SHP77 treated with DMSO at 0.1 percent for 48 hours (cell line): ENCODE measurements at places on chromosomes 7 and 10.

DNA sequence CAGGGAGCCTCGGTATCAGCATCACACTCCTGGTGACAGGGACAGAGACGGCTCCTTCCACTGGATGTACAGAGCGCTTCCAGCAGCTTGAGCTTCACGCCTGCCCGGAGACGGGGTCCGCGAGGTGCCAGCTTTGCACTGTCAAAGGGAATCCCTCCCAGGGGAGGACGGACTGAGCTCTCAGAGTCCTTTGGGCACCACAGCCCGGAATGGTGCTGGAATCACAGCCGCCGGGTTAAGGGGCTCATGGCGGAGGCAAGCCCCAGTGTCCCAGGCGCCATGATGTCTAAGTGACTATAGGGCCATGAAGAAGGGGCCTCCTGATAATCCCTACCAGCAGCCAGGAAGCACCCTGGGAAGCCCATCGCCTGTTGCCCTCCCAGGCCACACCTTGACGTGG is 41.4 kb downstream of the PTPRN2 start:
- no peak for DNase-seq

DNA sequence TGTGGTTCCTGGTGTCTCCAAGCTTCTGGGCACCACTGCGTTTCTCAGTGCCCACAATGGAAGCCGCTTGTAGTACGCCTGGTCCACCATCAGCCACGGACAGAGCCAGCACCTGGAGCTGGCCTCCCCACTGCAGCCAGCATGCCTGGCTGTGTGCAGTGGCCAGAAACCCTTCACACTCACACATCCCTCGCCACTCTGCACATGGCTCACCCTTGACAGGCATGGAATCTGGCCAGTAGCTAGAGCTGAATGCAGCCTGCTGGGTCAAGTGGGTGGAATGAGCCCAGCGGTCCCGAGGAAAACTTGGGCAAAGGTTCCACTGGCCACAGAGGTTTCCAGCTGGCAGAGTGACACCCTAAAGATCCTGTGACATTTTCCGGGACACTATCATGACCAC is 146.0 kb upstream of the ADO start:
- no peak for DNase-seq

DNA sequence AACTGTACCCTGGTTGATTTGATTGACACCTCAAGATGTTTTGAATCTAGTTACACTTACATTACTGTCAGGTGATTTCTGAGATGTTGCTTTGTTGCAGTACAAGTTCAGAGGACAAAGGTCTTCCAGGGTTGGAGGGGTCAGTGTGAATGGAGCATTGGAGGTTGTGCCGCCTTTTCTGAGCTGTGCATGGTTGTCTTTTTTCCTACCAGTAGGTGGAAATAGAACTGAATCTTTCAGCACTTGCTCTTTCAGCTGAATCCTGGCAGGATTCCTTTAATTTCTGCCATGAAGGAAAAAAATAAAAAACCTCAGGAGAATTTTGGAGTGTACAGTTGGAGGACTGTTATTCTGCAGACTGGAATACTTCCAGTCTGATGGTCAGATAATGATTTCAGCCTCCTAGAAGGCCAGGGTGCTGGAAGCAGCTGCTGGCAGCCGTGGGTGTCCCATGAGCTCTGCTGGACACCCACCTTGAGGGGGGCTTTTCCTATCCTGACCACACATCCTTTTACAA is 82.7 kb downstream of the PLCE1 start:
- no peak for DNase-seq

- no peak for DNase-seq
Measured at GRCh38 chr10:30048768-30049517, 10.4 kb downstream of the JCAD start.

GRCh38 chr10:117477211-117477947 is 65.2 kb upstream of the EMX2 start:
- DNase-seq, result no peak

DNA sequence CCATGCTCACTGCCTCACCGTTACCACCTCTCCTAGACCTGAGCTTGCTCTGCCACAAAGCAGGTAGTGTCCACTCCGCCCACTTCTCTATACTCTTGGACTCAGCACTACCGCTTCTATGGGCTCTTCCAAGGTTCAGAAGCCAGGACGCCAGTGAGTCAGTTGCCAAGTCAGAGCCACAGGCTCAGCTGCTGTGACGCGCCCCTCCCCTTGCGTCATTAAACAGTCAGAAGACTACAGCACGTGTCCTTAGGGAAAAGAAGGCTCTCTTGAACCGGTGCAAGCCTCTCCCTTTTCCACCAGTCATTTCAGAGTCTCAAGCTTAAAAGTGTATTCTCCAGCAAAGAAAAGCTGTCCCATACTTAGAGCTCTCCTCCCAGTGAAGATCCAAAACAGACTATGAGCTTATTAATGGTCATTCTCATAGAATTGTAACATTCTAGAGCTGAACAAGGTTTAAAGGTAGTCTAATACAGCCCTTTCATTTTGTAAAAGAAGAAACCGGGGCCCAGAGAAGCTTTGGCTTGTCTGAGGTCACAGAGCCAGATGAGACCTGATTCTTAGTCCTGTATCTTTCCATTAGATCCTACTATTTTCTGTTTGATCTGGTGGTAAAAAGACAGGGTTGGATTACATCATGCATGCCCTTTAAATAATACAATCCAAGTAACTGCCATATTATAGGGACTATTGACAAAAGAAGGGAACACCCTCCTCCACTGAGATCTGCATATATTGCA is 40.9 kb upstream of the MET start:
- peak; percentile 42 for DNase-seq

DNA sequence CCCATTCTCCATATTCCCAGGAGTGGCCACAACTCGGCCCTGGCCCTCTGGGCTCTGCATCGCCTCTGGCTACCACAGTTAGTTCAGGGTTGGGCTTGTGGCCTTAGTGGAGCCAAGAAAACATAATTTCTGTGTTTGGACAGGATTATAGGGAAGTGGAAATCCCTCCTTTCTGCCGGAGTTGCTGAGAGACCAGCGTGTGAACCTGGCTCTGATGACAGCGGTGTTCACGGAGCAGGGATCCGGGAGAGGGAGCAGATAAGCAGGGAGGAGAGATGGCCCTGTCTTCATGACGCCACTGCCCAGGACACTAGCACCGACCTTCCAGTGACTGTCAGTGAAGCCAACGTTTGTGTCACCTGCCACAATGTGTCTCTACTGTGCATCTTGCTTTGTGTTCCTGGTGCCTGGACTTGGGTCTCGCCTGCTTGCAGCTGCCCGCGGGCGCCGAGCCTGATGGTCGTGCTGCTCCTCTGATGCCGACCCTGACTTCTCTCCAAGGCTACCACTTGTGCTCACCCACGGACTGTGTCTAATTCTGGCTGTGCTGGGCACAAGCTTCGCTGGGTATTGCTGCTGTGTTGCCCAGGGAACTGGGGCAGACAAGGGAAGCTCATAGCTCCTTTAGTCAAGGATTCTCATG is 67.0 kb upstream of the VIPR2 start:
- DNase-seq, result no peak

DNA sequence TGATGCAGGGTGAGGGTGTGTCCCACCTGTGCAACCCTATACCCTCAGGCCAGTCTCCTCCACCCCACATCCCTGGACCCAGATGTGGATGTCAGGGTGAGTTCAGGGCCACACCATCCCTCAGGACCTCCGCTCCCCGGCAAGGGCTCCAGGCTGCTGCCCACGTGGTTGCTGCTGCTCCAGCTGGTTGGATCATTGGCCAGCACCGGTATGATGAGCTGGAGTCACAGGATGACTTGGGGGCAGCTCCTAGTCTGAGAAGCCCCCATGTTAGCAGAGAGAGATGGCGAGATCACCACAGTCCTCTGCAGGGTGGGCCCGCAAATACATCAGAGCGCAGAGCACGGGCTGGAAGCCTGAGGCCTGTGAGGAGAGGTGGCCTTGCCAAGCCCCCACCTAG is 103.3 kb upstream of the GDF10 start:
- no peak for DNase-seq

DNA sequence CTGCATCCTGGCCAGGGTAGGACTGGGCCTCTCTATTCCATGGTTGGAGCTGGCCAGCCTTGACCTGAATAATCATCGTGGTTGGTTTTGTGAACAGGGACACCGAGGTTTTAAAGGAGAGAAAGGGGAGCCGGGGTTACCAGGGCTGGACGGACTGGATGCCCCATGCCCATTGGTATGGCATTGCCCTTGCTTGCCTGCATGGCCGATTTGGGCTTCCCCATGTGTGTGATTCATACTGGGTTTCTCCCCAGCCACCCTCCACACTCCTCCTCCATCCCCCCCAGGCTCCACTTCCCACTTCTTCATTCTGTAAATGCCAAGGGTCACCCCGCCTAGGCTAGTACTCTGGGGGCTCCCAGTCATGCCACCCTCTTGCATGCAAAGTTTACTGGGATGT is 98.8 kb upstream of the MACROH2A2 start:
- no peak for DNase-seq

- DNase-seq, result peak; percentile 1
Measured at GRCh38 chr10:34985823-34986222, 104.3 kb downstream of the CUL2 start.

GRCh38 chr10:125158601-125159485 is 1.5 kb downstream of the CTBP2 start:
- no peak for DNase-seq

- DNase-seq, result no peak
Measured at GRCh38 chr7:16698200-16698905, 52.4 kb downstream of the BZW2 start.

GRCh38 chr7:143516981-143517380 is 39.3 kb downstream of the TAS2R41 start:
- no peak for DNase-seq

GRCh38 chr10:123863183-123863575 is 28.4 kb downstream of the CPXM2 start:
- no peak for DNase-seq

GRCh38 chr7:92832534-92833023 is 3.8 kb downstream of the CDK6 start:
- DNase-seq, result no peak

DNA sequence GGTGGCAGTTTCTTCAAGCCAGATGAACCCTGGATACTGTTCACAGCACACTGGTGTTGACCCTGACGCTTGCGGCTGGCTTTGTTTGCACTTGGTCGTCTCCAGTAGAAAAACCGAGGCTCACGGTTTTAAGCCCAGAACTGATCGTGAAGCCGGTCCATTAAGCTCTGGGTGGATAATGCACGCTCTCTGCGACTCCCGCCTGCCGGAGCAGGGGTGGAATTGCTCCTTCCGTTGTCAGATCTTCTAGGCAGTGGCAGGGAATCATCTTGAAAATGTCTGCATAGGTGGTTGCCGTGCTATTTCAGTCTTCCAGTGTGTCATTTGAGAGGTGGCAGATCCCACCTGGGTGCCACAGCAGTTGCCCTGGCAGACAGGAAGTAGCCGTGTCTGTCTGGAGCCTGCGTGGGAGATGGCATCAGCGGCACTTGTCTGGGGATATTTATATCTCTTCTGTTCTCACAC is 35.9 kb upstream of the AP5Z1 start:
- DNase-seq, result peak; percentile 89
